ENCODE measurements at places on chromosomes 12 and 14.

GRCh38 chr12:52183971-52184370 is 7.8 kb downstream of the KRT80 start:
- DNase-seq, result no peak

- no peak for DNase-seq
These were observed 603 bp upstream of the LRR1 start for GRCh38 chr14:49598189-49598484.

DNA sequence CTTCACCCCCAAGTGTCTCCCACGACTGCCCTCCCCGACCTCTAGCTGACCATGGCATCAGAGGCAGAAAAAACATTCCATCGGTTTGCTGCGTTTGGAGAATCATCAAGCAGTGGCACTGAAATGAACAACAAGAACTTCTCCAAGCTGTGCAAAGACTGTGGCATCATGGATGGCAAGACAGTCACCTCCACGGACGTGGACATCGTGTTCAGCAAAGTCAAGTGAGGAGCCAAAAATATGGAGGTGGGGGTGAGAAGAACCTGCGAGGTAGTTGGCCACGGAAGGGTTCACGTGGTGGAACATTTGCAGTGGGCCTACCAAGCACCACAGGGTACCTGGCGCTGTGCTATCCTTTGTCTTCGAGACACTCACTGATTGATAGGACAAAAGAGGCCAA is 514 bp downstream of the TPPP2 start:
- DNase-seq, result no peak

- DNase-seq, result no peak
These were observed 22.0 kb downstream of the RPS6KA5 start for GRCh38 chr14:91038439-91038838.

GRCh38 chr12:105820429-105821125 is 318.2 kb downstream of the NUAK1 start:
- DNase-seq, result no peak

GRCh38 chr12:52748578-52748977 is 28.6 kb downstream of the KRT76 start:
- no peak for DNase-seq

GRCh38 chr12:2082321-2082720 is 29.5 kb downstream of the CACNA1C start:
- no peak for DNase-seq

- DNase-seq, result no peak
These were observed 72.6 kb downstream of the BTG1 start for GRCh38 chr12:92073094-92073493.

GRCh38 chr12:64010069-64010686 is 165.7 kb downstream of the SRGAP1 start:
- DNase-seq, result no peak

- no peak for DNase-seq
These were observed 45.7 kb downstream of the TEAD4 start for GRCh38 chr12:3004655-3005565.

- no peak for DNase-seq
These were observed 37.3 kb downstream of the SNX6 start for GRCh38 chr14:34592623-34593022.

- no peak for DNase-seq
These were observed at the start of gene DTX3 for GRCh38 chr12:57604454-57604991. Gene DTX3 (plus strand): TSS chr12:57604824. CDS start chr12:57606518, 1,694 bp downstream.

DNA sequence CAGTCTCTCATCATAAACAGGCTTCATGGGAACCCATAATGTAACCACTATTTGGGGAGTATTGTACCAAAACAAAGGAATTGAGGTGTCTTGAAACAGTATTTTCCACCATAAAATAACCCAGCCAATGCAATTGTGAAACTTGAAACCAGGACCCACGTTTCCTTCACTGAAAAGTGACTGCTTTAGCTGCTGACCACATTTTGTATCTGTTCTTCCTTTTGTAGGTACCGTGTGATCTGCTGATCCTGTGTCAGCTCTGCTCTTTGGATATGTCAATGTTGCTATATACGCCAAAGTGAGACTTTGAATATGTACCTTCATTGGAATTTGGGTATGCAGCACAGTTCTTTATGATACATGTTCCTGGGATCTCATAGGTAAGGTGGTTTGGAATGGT is 95.1 kb upstream of the CNTN1 start:
- no peak for DNase-seq

- no peak for DNase-seq
These were observed 223.3 kb upstream of the SFSWAP start for GRCh38 chr12:131487388-131488124.

DNA sequence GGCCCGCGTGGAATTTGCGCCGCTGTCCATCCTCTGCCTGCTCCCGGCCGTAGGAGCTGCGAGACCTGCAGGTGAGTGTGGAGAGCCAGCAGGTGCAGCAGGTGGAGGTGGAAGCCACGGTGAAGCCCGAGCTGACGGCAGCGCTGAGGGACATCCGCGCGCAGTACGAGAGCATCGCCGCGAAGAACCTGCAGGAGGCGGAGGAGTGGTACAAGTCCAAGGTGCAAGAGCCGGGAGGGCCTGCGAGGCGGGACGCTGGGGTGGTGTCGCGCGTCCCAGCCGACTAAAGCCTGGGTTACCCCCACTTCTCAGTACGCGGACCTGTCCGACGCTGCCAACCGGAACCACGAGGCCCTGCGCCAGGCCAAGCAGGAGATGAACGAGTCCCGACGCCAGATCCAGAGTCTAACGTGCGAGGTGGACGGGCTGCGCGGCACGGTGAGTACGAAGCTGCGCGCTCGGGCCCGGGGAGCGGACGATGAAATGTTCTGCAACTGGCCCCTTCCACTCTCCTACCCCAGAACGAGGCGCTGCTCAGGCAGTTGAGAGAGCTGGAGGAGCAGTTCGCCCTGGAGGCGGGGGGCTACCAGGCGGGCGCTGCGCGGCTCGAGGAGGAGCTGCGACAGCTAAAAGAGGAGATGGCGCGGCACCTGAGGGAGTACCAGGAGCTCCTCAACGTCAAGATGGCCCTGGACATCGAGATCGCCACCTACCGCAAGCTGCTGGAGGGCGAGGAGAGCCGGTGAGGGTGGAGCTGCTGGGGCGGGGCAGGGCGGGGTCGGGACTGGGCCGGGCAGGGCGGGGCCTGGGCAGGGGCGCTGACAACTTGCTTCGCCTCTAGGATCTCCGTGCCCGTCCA is 2.1 kb downstream of the PRPH start:
- DNase-seq, result no peak

DNA sequence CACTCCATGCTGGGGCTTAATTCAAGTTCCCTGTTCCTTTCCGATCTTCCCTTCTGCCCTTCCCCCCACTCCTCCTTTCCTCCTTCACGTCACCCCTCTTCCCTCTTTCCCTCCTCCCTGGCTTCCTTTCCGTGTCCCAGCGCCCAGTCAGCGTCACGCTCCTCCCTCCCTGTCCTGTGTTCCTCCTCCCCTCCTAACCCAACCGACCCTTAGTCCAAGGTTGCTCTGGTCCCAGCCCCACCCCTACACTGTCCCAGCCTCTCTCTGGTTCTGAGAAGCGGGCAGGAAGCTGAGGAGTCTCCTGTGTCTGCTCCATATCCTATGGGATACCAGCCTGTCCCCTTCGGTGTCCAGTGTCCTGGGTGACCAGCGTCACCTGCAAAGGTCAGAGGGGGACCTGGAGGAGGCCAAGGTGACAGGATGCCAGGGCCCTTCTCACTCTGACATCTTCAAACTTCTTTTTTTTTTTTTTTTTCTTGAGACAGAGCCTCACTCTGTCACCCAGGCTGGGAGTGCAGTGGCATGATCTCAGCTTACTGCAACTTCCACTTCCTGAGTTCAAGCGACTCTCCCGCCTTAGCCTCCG is 56.2 kb upstream of the TSPAN9 start:
- no peak for DNase-seq

GRCh38 chr14:63896278-63896720 is 43.5 kb downstream of the SYNE2 start:
- no peak for DNase-seq

DNA sequence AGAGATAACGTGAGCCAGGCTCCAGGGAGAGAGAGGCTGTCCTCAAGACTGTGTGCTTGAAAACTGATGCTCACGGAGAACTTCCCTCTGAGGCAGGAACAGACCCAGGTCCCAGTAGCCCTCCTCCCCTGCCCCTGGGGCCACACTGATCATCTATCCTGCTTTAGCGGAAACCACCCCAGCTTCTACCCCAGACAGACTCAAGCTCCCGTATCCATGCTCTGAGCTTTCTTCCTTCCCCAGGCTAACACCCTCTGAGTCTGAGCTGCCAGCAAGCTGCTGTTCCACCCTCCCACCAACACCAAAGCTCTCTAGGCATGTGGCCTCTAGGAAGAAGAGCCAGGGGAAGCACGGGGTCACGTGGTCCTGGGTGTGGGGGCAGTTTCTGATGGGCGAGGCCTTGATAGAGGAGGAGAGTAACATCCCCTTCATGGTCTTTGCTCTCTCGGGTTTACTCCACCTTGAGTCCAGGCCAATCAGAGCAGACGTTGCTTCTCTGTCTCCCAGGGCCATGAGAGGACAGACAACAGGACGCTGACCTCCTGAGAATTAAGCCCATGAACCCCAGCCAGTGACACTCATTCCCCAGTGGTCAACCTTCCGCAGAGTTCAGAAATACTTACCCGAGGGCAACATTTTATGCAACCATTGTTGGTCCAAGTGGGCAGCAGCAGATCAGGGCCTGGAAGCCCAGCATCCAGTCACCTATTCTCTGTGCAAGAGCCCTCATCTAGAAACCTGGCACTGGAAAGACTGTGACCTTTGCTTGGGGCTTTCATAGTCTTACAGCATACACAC is 1.4 kb downstream of the PCK2 start:
- DNase-seq, result peak; percentile 56

- no peak for DNase-seq
These were observed 5.8 kb downstream of the CFAP54 start for GRCh38 chr12:96495155-96495554.

DNA sequence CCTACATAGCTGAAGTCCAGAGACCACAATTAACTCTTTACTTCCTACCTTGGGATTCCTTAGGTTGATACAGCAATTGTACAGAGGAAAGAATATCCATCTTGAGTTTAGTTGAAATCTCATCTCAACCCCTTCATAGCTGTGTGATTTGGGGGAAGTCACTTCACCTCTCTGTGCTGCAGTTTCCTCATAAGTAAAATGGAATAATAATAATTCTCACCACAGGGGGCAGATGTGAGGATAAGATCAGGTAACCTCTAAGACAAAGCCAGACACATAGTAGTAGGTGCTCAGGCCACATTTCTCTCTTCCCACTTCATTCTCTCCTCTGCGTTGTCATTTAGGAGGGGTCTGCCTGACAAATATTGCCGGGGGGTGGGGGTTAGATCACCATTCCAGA is 6.7 kb downstream of the FOXN4 start:
- DNase-seq, result no peak

- no peak for DNase-seq
These were observed 55.3 kb upstream of the ACSS3 start for GRCh38 chr12:81022531-81022930.

DNA sequence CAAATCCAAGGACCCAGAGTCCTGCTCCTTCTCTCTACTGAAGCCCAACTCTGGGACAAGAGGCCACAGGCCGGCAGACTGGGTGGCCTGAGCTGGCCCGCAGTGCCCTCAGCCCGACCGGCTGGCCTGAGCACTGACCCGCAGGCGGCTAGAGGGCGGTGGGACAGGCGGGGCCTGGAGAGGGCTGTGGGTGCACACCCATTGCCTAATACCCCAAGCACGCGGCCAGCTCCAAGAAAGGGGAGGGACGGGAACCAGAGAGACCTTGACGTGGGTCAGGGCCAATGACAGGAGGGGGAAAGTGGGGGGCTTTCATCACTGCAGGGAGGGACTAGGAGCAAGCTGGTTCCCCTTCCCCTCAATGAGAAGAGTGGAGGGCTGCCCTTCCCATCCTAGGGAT is 2.0 kb upstream of the WNT10B start:
- no peak for DNase-seq

DNA sequence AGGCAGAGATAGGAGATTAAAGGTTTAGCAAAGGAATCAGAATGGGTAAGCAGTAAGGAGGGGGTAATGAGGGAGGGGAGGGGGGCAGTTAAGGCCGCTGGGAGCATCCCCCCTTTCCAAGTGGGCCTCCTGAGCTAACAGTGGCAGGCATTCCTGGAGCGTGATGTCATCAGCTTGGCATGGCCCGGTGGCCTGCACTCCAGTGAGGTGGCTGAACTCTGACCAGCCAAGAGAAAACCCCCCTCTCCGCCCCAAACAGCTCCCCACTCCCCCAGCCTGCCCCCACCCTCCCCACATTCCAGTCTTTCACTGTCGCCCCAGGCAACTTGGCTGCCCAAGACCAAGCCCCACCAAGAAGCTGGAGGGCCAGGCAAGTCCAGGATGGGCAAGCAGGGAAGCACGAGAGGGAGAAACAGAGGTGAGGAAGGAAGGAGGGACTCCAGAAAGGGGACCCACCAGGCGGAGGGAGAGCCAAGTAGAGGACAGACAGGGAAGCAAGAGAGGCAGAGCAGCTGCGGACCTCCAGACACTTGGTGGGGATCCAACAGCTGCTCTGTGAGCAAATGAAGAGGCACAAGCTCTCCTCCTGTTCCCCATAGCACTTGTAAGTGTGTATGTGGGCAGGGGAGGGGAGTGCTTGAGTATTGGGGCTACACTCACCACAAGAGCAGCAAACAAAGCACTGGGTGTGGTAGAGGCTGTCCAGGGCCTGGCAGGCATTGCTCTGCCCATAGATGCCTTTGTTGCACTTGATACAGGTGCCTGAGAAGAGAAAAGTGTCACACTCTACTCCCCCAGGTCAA is 4.5 kb downstream of the AJUBA start:
- no peak for DNase-seq

GRCh38 chr12:83136411-83136810 is 449.7 kb downstream of the TMTC2 start:
- DNase-seq, result no peak

DNA sequence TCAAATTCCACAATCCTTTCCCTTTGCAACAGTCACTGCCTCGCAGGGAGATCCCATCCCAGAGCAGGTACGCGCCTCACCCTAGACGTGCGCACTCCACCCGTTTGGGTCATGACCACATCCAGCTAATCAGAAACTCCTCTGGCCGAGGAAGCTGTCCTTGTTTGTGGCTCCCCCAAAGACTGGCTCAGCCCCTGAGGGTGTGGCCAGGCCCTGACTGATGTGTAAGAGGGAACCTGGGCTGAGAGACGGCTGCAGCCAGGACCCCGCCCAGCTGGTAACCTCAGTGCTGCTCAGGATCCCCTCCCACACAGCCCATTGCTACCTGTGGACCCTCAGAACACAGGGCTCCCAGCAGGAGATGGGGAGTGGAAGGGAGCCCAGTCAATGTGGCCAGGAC is 183.2 kb upstream of the SFSWAP start:
- DNase-seq, result no peak

GRCh38 chr14:65210118-65210821 is 108.0 kb upstream of the MAX start:
- no peak for DNase-seq

GRCh38 chr12:6758506-6759095 is 5.7 kb upstream of the MLF2 start:
- DNase-seq, result no peak

DNA sequence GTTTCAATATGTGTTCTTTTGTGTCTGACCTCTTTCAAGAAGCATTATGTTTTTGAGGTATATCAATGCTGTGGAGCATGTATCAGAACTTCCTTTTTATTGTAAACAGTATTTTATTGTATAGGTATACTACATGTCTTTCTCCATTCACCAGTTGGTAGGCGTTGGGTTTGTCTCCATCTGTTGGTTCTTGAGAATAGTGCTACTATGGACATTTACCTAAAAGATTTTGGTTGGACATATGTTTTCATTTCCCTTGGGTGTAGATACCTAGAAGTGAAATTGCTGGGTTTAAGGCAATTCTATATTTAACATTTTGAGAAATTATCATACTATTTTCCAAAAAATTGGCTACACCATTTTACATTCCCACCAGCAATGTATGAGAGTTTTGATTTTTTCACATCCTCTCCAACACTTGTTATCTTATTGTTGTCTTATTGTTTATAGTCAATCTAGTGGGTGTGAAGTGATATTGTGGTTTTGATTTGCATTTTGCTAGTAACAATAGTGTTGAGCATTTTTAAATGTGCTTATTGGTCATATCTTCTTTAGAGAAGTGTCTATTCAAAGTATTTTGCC is 409.2 kb downstream of the IPO8 start:
- no peak for DNase-seq

Measured in stimulated activated CD8-positive, alpha-beta memory T cell treated with anti-CD3 and anti-CD28 coated beads, Interleukin-2, amount 100 ng/mL, for 48 hours (primary cell).